ENCODE measurements at places on chromosomes 4 and X.

- peaks cover 2% of the 10 kb centered on the region for H3K4me1 ChIP-seq
- no peak overlapping the region for H3K27ac ChIP-seq
- no peak for DNase-seq
- no peaks in the 10 kb centered on the region for H3K27me3 ChIP-seq
Observed at GRCh38 chr4:127012549-127012948, 620.2 kb upstream of the INTU start.

- H3K36me3 ChIP-seq = no peaks in the 10 kb centered on the region
- no peak overlapping the region for H3K4me3 ChIP-seq
- no peaks in the 10 kb centered on the region for H3K4me1 ChIP-seq
- no peak overlapping the region for H3K27ac ChIP-seq
Observed at GRCh38 chr4:173590697-173591096, 60.7 kb upstream of the HAND2 start.

- H3K36me3 ChIP-seq = no peaks in the 10 kb centered on the region
- H3K4me1 ChIP-seq = no peaks in the 10 kb centered on the region
- H3K27ac ChIP-seq = no peak overlapping the region
- no peak for DNase-seq
- no peaks in the 10 kb centered on the region for H3K27me3 ChIP-seq
Observed at GRCh38 chrX:27380163-27380845, 82.8 kb downstream of the PPP4R3C start.

DNA sequence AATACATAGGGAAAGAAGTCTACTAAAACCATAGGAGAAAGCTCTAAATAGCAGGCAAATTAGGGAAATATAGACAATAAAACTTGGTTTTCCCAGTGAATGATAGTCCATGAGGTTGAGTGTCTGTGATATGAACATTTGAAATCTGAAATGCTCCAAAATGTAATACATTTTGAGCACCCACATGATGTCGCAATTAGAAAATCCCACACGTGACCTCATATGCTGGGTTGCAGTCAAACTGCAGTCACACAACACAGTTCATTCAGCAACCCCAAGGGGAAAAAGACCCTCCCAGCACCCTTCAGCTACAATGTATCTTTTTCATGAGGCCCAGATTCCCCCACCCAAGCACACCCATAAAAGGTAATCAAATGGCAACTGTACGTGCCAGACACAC lies 155.6 kb downstream of the BTC start:
- H3K27me3 ChIP-seq = no peaks in the 10 kb centered on the region
- no peak for DNase-seq
- H3K27ac ChIP-seq = no peak overlapping the region
- no peaks in the 10 kb centered on the region for H3K36me3 ChIP-seq
- H3K4me1 ChIP-seq = no peaks in the 10 kb centered on the region
- H3K4me3 ChIP-seq = no peak overlapping the region

DNA sequence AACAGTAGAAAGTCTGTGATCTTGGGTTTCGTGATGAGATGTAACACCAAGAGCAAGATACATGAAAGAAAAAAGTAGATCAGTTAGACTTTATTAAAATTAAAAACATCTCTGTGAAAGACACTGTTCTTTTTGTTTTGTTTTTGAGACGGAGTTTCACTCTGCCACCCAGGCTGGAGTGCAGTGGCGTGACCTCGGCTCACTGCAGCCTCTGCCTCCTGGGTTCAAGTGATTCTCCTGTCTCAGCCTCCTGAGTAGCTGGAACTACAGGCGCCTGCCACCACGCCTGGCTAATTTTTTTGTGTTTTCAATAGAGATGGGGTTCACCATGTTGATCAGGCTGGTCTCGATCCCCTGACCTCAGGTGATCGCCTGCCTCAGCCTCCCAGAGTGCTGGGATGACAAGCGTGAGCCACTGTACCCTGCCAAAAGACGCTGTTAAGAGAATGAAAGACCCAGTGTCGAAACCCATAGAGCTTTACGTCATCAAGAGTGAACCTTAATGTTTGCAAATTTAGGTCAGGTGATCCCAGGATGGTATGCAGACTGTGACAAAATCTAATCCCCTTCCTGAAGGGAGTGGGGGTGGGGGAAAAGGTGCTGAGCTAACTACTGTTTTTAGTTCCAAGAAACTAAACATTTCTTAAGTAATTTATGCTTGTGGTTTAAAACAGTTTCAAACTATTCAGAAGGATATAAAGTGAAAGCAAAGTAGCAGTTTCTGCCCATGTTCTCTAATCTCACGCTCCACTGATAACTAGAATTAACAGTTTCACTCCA lies 8.0 kb downstream of the OFD1 start:
- H3K4me1 ChIP-seq = no peaks in the 10 kb centered on the region
- no peak overlapping the region for H3K4me3 ChIP-seq

- no peak overlapping the region for H3K4me3 ChIP-seq
- DNase-seq = no peak
- H3K27me3 ChIP-seq = no peaks in the 10 kb centered on the region
- H3K4me1 ChIP-seq = peaks cover 6% of the 10 kb centered on the region
- H3K36me3 ChIP-seq = no peaks in the 10 kb centered on the region
Observed at GRCh38 chr4:144655491-144655890, 9.5 kb downstream of the HHIP start.

GRCh38 chr4:88101165-88101564 lies 57.3 kb downstream of the ABCG2 start:
- no peak overlapping the region for H3K4me3 ChIP-seq
- DNase-seq = no peak
- H3K27ac ChIP-seq = no peak overlapping the region
- no peaks in the 10 kb centered on the region for H3K27me3 ChIP-seq
- no peaks in the 10 kb centered on the region for H3K36me3 ChIP-seq
